ENCODE measurements at places on chromosomes 5 and 9.

DNA sequence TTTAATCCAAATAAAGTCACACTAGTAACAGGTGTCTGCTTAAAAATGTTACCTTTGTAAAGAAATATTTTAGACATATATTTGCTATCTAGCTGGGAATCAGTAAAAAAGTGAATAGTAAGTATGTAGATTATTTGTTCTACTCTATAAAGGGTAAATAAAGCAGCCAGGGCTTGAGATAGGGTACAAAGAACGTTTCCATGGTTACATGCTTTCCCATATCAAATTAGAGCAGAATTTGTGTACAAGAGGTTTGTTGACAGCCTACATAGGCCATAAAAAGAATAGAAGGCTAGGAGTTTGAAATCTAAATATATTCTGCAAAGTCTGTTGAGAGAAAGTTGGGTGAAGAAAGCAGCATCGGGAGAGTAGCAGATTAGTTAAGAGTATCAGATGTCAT, 160.9 kb upstream of the POU5F2 start:
- no peaks in the 10 kb centered on the region for H3K4me1 ChIP-seq
- no peak overlapping the region for H3K27ac ChIP-seq
- no peak overlapping the region for H3K4me3 ChIP-seq
- no peaks in the 10 kb centered on the region for H3K36me3 ChIP-seq

DNA sequence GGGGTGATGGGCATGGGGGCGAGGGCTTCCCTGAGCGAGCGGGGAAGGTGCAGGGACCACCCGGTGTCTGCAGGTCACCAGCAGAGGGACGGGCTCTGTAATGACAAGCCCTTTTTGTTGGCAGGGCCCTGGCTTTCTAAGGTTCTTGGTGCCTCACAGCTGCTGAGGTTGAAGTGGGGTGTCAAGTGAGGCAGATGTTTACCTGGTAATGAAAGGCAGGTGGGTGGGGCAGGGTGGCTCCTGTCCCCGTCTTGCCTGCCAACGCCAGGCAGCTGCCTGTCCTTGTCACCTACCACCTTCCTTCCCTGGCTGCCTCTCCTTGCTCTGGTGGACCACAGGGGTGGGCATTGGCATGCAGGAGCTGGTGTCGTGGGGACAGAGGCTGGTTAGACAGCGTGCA, 41.0 kb upstream of the SEMA4D start:
- DNase-seq = no peak
- H3K27me3 ChIP-seq = peaks cover 5% of the 10 kb centered on the region
- H3K27ac ChIP-seq = no peak overlapping the region

DNA sequence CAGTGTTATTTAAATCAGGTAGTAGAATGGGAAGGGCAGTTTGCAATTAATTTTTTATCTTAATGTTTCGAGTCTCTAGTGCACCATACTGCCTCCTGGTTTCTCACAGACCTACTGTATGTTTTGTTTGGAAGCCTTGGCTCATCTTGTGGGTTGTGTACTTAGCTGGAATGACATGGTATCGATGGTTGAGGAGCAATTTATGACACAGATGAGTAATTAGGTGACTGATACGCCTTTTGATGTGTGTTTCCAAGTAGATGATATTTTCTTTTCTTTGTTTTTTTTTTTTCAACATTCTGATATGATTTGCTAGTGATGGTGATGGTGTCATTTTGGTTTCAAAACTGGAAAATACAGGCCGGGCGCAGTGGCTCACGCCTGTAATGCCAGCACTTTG, 16.1 kb downstream of the BASP1 start:
- H3K4me1 ChIP-seq = peaks cover 71% of the 10 kb centered on the region
- peak overlapping the region; percentile 77 for H3K4me3 ChIP-seq
- no peak for DNase-seq
- peaks cover 5% of the 10 kb centered on the region for H3K36me3 ChIP-seq

DNA sequence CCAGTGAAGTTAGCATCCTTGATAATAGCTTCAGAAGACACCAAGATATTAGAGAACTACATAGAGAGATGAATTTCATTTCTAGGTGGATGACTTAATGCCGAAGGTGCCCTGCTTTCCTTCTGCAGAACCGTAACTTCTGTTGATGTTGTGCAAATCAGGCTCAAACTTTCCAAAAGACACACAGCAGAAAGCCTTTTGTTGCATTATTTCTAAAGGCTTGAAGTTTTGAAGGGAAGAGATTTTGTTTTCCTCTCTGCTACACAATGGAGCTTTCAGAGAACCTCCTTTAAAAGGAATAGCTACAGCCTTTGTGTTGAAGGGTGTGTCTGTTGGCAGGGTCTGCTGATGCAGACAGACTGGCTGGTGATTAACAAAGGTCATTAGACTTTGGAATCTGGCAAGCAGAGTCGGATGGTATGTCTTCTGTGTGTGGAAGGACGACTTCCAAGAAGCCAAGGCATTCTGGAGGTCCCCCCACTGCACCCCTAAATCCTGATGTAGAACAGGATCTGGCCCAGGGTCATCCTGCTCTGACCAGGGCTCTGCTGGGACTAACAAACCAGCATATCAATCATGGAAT, 57.8 kb downstream of the ZNF462 start:
- peaks cover 11% of the 10 kb centered on the region for H3K27me3 ChIP-seq
- DNase-seq = no peak
- peak overlapping the region; percentile 96 for H3K27ac ChIP-seq
- peaks cover 26% of the 10 kb centered on the region for H3K36me3 ChIP-seq
- H3K4me1 ChIP-seq = peaks cover 42% of the 10 kb centered on the region
